A549 treated with Mapracorat at 1 μM for 4 hours (cell line): ENCODE measurements at places on chromosomes 2 and 18. TPM values are rescaled to one million over a fixed set of nuclear protein-coding genes. Genes with fewer than 3 reads are reported as not detected.

The CPLX4 gene
- not detected in 5 replicates for total RNA-seq

The SPR gene
- total RNA-seq: 90.2 to 141 TPM (median 126 TPM) in 5 replicates

The FOXI3 gene
- 0.06 to 0.07 TPM in 2 of 5 replicates, not detected in the others for total RNA-seq

The PKP4 gene
- 21.5 to 26.9 TPM (median 25.9 TPM) in 5 replicates for total RNA-seq

The RNU2-63P gene
- not detected in 5 replicates for total RNA-seq

The RAB17 gene
- total RNA-seq: 0.14 to 0.85 TPM (median 0.23 TPM) in 5 replicates

The LRP2 gene
- 0.03 to 0.06 TPM in 2 of 5 replicates, not detected in the others for total RNA-seq

The CRYGA gene
- total RNA-seq: not detected in 5 replicates

The GALR1 gene
- total RNA-seq: not detected in 5 replicates

The C2orf66 gene
- 0.07 to 0.14 TPM (median 0.09 TPM) in 3 of 5 replicates, not detected in the others for total RNA-seq

The HOXD12 gene
- not detected in 5 replicates for total RNA-seq
